Stimulated activated CD8-positive, alpha-beta memory T cell treated with anti-CD3 and anti-CD28 coated beads, Interleukin-7, amount 100 ng/mL, for 24 hours (primary cell): ENCODE measurements at places on chromosomes 4 and X.

DNA sequence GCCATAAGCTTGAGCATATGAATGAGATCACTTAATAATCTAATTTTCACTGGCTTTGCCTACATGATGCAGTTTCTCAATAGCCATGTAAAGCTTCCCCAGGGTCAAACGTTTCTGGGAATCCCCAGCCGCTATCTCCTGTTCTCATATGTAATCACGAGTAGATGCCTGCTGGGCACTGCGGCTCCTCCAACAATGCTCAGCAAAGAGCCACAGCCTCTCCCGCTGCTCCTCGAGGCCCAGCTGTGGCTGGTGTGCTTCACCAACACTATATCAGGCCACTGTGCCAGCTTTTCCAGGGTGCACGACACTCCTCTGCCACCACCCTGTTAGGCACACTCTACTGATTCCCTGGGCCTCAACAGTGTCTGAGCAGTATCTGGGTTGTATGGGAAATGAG, 78.3 kb upstream of the RASGEF1B start:
- no peak for DNase-seq

- DNase-seq: no peak
These were observed 101.5 kb downstream of the PRDM5 start for GRCh38 chr4:120821029-120821428.

GRCh38 chr4:110196871-110197528, 1.4 kb downstream of the ELOVL6 start:
- no peak for DNase-seq

- no peak for DNase-seq
These were observed 26.2 kb downstream of the FGFR3 start for GRCh38 chr4:1819284-1819683.

DNA sequence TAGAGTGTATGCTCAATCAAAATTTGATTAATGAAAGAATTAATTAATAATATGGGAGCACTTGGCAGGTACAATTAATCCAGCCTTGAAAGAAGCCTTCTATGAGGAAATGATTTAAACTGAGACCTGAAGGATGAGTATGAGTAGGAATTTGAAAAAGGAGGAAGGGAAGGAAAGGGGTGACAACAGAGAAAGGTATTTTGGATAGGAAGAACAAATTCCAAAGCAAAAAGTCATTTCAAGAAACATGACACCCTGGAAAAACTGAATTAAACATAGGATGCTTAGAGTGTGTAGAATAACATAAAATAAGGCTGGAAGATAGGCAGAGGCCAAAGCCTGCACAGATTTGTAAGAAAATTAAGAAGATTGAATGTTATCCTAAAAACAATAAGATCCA, 29.6 kb downstream of the PHOX2B start:
- DNase-seq: no peak

DNA sequence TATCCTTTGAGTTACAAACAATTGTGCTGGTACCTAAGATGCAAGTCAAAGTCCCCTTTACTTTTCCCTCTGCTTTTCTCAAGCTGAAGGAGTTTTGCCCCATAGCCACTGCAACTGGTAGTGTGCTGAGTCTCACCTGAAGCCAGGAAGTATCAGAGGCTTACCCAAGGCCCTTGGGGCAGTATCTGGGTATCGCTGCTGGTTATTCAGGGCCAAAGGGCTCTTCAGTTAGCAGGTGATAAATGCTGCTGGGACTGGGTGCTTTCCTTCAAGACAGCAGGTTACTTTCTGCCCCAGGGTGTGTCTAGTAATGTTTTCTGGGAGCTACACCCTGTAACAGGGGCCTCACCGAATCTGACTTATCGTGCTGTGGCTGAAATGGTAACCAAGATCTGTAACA, 90.4 kb upstream of the SLC6A14 start:
- DNase-seq: no peak
